ENCODE measurements at places on chromosomes 2 and 18.
A peak's percentile ranks its signal among the peaks of the same experiment; 100 is the strongest.

GRCh38 chr2:46556681-46557289, 77.4 kb downstream of the TMEM247 start:
- DNase-seq, result no peak

- DNase-seq, result no peak
These were observed 20.7 kb downstream of the TMEM178A start for GRCh38 chr2:39686456-39686855.

DNA sequence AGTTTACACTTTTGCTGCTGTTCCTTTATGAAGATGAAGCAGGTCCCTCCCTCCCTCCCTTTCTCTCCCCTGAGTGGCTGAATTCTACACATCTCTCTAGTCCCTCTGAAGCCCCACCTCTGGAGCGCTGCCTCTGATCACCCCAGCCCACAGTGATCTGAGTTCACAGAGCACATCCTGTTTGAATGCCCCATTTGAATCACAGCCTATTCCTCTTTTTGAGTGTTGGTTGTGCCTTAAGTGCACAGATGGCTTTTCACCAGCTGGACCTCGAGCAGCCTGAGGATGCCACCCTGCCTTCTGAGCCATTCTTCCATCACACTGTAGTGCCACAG, 87.1 kb downstream of the ITGB1BP1 start:
- peak; percentile 79 for DNase-seq

GRCh38 chr2:171741189-171741588, 53.9 kb downstream of the DYNC1I2 start:
- DNase-seq, result no peak

- DNase-seq, result no peak
These were observed 48.7 kb upstream of the NEDD4L start for GRCh38 chr18:57995331-57995730.

GRCh38 chr2:33412920-33413319, 63.5 kb upstream of the RASGRP3 start:
- no peak for DNase-seq

- no peak for DNase-seq
These were observed 377.9 kb upstream of the RAB12 start for GRCh38 chr18:8231316-8231715.

Data from NCI-H748 treated with DMSO at 0.1 percent for 48 hours (cell line).